ENCODE measurements at places on chromosomes 6 and 20. TPM values are rescaled to one million over a fixed set of nuclear protein-coding genes. Genes with fewer than 3 reads are reported as not detected.

DNA sequence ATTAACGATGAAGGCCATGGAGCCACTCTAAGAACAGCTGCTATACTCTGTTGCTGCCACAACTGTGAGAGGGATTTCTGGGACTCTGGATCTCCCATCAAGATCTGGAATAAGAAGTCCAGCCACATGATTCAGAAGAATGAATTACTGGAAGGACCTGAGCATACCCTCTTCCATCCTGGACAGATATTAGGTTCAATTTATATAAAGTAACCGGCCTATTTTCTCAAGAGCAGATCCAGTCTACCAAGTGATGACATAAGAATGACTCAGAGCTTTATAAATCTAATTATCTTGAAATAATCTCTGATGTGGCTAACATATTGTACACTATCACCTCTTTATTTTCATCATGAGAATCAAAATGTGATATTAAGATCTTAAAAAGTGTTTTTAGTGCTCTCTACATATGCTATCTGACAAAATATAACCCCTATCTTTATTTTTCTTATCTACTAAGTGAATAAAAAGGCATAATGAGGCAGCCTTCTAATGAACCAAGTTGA lies 45.1 kb downstream of the COL9A1 start:
- DNase-seq, result no peak

DNA sequence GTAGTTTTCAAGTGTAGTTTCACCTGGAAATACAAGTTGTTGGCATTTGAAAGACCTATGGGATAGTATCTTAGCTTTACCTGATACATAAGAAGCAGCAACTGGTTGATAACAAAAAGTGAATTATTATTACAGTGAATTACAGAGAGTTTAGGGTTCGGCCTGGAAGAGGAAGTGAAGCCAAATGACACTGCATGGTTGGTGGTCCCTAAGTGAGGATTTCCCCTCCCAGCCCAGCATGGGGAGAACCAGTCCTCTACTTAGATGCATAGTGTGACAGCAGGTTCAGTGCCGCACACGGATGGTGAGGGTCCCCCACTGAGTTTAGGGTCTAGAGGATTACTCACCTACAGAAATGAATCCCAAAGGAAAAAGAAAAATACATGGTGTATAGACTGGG lies 18.1 kb downstream of the HLA-DPB1 start:
- no peak for DNase-seq

Gene CTAGE9
- not detected for total RNA-seq

DNA sequence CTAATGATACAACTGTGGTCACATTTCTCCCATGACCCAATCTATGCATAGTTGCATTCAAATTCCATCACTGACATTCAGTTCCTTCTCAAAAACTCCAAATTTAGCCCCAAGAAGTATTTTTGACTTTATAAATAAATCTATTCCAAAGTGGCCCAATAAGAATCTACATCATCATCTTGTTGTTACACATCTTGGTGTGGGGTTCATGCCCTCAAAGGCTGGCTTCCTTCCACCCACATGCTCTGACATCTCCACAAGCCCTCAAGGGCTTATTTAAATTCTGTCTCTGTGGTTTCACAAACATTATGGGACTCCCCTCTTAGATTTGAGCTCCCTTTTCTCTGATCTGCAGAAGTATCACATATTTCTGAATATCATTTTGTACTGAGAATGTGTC lies 585.3 kb upstream of the BTBD3 start:
- DNase-seq, result no peak

DNA sequence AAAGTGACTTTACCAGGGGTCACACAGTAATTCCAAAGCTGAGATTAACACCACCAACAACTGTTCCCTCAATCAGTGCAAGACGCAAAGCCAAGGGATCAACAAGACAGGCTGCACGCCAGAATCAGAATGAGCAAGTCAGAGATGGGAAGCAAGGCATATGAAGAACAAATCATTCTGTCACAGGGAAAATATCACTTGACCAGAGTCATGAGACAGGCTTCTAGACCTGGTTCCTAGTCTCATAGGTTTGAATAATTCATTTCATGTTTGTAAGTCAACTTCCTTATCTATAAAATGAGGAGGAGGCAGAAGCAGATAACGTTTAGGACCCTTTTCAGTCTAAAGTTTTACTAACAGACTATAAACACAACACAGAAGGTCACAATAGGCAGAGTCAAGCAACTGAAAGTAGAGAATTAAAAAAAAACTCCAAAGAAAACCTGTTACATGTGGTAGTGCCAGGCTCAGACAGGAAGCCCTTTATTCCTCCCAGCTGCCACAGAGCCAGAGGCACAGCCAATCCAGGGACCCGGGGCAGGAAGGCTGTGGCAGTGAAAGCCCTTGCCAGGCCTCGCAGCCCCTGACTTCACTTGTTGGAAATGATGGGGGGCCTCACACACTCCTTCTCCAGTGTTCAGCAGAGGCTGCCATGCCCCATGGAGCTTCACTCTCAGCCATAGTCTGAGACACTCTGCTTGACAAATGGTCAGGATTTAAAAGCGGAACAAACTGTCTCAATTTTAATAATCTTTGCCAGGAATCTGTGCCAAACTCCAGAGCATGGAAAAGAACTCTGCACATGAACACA lies 29.2 kb upstream of the DST start:
- no peak for DNase-seq

Gene CST1
- 2.5 TPM for total RNA-seq

DNA sequence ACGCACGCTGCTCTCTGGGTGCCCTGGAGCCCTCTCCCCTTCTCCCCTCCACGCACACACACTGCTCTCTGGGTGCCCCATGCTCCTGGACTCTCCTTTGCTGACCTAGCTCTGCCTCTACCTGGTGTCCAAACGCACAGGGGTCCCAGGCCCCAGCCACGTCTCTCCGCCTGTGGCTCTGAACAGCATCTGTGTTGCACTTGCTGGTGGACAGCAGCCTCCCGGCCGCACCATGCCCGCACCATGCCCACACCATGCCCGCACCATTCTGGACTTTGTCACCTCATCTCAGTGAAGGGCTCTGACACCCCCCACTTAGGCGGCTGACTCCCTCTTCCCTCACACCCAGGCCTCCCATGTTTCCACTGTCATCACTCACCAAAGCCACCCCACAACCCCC lies 21.8 kb downstream of the TCFL5 start:
- DNase-seq, result no peak

DNA sequence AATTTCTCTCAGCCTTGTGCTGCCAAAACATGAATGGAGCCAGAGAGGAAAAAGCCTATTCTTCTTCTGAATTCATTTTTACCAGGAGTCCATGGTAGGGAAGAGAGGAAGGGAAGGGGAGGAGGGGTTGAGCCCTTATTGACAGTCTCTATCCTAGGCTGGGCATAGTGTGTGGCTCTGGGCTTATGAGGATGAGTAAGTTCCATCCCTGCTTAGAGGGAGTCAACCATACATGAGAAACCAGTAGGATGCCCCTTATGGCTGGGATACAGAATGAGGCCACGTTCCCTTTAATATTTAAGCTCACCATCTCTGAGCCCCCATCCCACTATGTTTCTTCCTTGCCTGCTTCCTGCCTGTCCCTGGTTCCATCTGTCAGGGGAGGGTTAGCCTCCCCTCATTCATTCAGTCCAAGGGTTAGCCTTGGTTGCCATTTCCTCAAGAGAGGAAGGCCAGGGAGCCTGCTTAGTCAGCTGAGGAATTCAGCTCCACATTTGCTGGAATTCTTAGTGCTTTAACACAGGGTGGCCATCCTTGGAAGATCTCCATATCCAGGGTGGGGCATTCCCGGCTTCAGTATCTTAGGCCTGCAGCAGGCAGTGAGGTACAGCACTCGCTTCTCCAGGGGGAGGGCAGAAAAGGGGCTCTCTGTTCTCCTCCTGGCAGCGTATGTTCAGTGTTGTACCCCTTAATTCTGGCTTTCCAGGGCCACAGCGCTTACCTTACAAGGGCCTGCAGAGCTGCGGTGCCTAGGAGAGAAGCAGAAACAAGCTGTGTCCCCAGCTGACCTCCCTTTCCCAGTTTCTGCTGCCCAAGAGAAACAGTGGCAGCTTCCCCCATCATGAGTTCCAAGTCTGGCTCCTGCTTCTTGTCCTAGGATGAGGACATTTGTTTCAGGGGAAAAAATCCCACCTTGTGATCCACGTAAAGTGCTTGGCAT lies 12.5 kb downstream of the SIRT5 start:
- no peak for DNase-seq

DNA sequence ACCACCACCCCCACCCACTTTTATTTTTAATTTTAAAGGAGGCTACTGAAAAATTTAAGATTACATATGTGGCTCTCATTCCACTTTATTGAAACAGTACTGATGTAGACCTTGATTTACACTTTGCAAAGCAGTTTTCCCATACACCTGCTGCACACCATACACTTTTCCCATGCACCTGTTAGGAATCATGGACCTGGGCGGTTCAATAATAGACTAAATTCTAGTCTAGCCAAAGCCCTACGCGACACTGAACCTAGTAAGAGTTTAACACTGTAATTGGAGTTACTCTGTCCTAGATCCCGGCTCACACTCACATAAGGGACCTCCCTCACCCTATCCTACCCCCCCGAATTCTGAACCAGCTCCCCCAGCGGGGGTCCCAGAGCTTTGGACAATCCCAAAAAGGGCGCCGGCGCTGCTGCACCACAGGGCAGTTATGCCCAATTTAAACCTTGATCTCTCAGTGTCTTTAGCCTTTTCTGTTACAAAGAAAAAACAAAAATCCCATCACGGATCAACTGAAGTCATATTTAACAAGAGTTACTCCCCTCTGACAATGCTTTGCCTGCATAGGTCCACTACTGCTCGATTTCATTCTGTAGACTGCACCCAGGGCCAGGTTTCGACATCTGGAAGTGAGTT lies 2.4 kb upstream of the GCLC start:
- no peak for DNase-seq

DNA sequence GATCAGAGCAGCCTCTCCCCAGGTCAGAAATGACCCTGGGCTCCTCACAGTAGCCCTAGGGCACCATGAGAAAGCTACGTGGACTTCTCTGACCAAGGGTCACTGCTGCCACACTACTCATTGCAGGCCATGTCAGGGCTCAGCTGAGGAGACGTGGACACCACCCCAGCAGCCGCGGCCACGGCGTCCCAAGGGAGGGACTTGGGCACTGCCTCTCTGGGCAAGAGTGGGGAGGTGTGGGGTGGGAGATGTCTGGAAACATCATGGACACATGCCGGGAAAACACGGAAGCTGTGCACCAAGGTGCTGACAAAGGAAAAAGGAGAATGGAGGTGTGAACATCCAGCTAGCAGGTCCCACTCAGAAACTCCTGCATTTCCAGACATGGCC lies 9.0 kb downstream of the GMEB2 start:
- no peak for DNase-seq

DNA sequence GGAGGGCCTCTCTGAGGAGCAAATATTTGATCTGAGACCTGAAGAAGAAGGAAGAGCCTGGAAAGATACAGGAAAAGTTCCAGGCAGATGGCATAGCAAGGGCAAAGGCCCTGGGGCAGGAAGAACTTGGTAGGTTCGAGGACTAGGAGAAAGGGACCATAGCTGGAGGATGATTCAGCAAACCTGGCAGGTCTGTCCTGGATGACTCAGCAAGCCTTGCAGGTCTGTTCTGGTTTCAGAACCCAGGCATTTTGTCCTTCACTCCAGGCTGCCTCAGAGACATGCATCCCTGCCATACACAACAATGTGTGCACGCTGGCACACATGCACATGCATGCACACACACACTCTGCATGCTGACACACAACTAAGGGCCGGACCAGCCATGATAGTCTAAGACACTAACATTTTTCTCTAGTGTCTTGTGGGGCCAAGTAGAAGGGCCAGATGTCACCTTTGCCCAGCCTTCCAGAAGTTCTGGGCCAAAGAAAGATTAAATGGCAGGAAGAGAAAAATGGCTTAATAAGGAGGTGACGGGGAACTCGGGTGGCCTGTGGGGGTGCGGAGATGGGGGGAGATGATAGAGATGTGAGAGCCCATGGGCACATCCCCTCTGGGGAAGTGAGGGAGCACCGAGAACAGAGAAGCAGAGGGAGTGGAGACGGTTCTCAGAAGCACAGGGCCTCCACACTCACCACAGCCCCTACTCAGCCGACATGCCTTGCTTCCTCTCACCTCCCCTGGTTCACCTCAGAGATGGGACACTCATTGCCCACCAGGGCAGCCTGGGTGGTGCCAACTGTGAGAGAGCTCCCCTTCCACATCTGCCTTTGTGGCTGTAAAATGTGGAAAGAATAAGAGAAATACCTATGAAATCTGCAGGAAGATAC lies 15.4 kb upstream of the TRIB3 start:
- no peak for DNase-seq

- DNase-seq, result no peak
These were observed 292.6 kb upstream of the SPTLC3 start for GRCh38 chr20:12715991-12716680.

- no peak for DNase-seq
These were observed 40.6 kb downstream of the SH3BGRL2 start for GRCh38 chr6:79671600-79672266.

DNA sequence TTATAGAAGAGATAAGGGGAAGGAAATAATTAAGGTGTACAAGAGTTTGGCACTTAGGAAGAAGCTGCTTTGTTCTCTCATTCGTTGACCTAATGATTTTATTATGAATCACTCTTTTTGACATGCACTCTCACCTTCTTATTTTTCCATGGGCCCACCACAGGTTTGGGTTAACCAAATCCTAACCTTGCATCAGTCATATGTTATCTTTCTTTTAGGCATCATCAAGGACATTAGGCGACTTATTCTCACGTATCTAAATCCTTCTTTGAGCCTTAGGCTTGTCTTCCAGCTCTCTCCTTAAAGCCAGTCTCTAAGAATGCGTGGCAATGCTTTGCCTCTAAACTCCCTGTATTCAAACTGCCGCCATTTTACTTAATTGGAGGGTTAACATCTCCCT lies 58.3 kb downstream of the TNFRSF21 start:
- no peak for DNase-seq

GRCh38 chr6:3625980-3626563 lies 125.4 kb downstream of the PXDC1 start:
- DNase-seq, result no peak

Gene TTK
- total RNA-seq, result 0.80 TPM
